ENCODE measurements at places on chromosomes 12 and 14.

- DNase-seq, result no peak
Observed at GRCh38 chr14:55921511-55921910, 196.7 kb upstream of the PELI2 start.

DNA sequence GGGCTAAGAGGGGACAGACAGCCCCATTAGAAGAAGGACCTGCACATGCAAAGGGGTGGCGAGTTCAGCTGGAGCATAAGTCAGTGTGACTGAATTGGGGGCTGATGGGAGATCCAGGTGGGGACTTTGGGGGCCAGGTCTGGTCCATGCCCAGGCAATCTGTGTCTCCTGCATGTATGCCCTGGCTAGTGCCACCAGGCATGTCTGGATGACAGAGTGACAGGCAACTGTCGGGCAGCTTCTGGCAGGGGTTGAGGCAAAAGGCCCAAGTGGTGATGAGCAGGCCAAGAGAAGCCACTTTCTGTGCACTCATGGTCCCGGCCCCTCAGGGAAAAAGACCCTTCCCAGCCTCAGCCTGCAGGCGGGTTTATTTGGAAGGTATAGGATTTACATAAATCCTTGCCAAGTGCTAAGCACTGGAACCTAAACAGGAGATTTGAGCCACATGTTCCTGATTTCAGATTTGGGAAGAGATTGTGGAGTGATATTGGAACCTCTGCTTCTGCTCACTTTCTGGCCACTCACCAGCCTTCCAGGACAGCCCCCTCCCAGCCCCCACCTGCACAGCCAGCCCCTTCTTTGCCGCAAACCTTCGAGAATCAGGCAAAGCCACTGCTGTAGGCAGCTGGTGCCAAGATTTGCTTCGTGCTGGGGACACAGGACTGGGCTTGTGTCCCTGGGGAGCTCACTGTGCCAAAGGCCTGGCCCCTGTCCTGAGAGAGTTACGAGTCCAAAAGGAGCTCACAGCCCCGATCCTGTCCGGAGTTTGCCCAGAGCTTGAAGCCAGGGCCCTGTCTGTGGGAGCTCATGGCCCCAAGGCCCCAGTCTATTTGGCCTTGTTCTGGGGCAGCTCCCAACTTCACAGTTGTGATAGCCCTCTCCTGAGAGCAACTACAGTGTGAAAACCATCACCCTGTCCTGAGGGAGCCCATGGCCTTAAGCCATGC lies 232.5 kb upstream of the RTL1 start:
- DNase-seq, result no peak

DNA sequence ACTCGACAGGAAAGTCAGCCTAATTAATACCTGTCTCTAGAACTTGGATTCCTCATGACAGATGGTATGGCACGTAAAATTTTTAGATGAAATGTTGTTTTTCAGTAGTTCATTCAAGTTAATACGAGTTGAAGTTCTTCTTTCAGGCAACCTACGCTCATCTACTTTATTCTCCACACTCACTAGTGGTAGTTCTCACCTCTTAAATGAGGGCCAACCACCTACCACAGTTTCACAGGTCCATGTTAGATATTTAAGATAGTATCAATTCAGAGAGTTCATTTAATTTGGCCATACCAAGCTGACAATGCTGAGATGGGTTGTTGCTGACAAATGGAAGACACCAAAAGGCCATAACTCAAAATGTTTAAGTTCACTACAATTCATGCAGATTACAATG lies 50.6 kb downstream of the NIN start:
- no peak for DNase-seq

DNA sequence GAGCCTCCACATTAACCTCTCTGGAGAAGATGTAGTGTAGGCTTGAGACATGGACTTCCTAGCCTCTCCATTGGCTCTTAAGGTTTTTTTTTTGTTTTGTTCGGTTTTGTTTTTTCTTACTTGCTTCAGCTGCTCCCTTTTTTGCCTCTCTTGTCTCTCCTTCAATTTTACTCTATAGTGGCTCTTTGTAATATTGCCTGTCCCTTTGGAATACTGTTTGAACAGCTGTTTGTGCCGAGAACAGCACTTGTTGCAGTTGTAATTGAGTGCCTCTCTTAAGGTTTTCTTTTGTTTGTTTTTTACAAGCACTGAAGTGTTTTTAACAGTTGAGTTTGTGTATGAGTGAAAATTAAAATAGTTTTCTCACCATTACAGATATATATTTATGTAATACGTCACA lies 567.7 kb downstream of the LRFN5 start:
- no peak for DNase-seq

- DNase-seq, result no peak
Observed at GRCh38 chr14:24332268-24332993, 2.4 kb downstream of the ADCY4 start.

DNA sequence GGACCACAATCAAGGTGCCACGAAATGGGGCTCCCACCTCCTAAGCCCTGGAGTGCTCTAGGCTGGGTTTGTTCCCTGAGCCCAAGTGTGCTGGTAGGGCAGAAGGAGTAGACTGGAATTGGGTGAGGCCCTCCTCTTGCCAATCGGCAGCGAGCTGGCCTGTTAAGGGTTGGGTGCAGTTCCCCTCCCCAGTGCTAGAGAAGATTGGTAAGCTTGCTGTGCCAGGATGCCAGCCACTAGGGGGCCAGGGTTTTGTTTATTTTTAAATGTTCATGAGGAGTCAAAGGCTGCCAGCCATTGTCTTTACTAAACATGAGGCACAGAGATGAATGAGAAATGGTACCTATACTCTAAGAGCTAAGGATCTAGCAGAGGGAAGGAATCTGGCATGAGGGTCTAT lies 79.7 kb downstream of the SPTB start:
- no peak for DNase-seq

- DNase-seq, result peak; percentile 17
Observed at GRCh38 chr12:21336656-21337055, 1.9 kb upstream of the SLCO1A2 start.

DNA sequence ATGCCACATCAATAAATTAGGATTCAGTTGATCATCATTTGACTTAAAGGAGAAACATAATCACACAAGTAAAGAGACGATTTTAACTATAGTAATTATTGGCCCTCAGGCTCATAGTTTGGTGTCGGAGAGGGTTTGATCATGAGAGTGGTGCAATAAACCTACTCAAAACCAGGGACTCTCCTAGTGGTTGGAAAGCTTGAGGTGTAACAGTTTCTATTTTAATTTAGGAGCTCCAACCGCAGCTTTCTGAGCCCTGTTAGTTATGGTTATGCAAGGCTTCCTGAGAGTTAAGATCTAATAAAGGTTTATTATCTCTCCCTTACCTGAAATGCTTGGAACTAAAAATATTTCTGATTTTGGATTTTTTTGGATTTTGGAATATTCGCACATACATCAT lies 36.4 kb downstream of the TMTC2 start:
- no peak for DNase-seq

DNA sequence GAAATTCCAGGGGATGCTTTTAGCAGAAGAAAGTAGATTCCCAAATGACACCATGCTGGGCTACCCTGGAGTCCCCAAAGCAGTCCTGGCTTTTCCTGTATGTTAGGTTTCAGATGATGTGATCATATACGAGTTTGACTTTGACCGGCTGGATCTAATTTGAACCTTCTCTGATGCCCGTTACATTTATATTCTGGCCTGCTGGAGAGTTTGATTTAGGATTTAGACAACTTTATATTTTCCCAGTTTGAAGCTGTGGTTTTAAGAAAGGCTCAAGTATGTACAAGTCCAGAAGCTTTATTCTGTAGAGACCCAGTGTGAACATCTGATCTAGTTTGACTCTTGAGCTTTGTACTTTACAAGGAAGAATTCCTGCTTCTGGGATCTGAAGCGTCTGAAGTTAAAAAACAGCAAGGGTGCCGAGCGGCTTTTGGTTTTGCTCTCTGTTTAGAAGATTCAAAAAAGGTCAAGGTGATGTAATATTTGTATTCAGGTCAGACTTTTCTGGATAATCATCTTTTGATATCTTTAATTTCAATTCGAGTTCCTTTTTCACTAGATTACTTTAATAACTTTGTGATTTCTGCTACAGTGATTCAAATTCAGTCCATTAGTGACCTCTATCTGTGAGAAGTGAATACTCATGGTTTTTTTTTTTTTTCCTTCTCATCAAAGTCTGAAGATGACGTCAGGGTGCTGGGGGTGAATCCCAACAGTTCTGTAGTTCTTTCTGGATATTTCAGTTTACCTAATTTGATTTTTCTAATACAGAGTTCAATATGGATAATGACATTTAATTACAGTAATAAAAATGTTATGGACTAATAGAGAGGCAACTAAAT lies 6.3 kb downstream of the FLRT2 start:
- DNase-seq, result no peak

GRCh38 chr12:75982979-75983660 lies 48.5 kb downstream of the PHLDA1 start:
- DNase-seq, result no peak

DNA sequence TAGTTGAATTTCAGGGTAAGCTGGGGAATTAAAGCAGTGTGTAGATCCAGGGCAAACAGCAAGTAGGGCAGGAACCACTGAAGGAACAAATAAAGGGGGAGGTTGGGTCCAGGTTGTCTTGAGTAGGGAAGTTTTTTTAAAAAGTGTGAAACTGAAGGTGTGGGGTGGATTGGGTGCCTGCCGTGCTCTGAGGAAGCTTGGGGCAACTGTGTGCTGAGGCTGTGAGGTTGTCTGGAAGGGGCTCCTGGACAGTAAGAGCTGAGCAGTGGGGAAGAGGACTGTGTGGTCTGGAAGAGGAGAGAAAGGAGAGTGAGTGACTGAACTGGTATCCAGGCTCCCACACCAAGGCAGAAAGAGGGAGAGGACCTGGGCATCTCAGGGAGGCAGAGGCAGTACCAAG lies 10.9 kb upstream of the GPR162 start:
- DNase-seq, result no peak

- DNase-seq, result no peak
Observed at GRCh38 chr12:6110006-6110405, 14.5 kb downstream of the VWF start.

GRCh38 chr12:47012552-47012951 lies 66.9 kb upstream of the PCED1B start:
- DNase-seq, result no peak

- no peak for DNase-seq
Observed at GRCh38 chr12:55760663-55761062, 17.7 kb downstream of the GDF11 start.

DNA sequence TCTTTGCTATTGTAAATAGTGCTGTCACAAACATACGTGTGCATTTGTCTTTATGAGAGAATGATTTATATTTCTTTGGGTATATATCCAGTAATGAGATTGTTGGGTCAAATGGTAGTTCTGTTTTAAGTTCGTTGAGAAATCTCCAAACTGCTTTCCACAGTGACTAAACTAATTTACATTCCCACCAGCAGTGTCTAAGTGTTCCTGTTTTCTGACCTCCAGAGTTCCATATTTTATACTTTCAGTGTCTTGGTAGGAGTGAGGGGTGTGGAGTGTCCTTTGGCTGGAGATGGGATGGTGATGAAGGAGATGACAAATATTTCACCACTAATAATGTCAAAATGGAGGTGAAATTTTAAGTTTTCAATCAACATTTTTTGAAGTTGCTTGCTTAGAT lies 86.4 kb downstream of the DACT1 start:
- DNase-seq, result no peak

GRCh38 chr12:104475271-104475670 lies 18.5 kb downstream of the CHST11 start:
- DNase-seq, result no peak

DNA sequence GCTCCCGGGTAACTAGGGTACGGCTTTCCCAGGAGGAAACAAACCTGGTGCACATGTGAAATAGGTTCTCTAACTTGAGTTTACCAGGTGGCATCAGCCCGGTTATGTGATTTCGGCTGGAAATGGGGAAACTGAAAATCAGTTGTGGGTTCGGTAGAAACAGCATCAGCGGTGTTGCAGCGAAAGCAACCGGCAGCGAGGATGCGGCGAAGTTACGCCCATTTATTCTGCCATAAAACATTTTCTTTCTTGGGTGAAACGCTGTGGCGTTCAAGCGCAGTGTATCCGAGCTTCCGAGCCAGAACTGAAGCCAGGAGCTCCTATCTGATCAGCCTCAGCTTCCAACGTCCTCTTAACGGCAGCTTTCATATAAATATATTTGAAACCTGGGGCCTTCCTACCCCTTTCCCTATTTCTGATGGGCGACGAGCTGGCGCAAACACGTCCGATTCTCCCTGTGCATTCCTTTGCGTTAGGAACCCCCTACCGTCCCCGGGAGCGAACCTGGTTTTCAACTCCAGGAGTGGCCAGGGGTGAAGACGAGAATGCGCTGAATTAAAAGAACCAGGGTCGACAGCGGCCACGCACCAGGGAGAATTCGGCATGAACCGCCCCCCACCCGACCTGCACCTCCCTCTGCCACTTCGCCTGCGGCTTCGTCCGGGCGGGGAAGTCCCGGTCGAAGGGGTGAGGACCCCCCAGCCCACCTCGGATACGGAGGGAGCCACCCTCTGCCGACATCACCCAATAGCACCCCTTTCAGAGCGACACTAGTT lies 1.6 kb downstream of the DPF3 start:
- DNase-seq, result peak; percentile 39

DNA sequence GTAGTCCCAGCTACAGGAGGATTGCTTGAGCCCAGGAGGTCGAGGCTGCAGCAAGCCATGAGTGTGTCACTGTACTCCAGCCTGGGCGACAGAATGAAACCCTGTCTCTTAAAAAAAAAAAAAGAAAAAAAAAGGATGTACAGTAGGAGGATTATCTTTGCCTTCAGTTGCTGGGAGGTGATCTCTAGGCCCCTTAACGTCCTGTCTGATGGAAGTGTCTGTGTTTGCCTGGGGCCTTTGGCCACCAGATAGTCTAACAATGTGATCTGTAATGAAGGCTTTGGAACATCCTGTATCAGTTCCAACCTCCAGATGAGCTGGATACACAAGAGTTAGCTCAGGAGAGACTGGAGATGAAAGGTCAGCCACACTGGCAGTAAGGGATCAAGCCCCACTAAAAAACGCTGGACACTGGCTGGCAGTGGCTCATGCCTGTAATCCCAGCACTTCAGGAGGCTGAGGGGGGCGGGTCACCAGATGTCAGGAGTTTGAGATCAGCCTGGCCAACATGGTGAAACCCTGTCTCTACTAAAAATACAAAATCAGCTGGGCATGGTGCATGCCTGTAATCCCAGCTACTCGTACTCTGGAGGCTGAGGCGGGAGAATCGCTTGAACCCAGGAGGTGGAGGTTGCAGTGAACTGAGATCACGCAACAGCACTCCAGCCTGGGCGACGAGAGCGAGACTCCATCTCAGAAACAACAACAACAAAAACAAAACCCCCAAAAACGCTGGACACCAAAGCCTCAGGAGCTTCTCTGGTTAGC lies 19.0 kb upstream of the HNF1A start:
- DNase-seq, result no peak

DNA sequence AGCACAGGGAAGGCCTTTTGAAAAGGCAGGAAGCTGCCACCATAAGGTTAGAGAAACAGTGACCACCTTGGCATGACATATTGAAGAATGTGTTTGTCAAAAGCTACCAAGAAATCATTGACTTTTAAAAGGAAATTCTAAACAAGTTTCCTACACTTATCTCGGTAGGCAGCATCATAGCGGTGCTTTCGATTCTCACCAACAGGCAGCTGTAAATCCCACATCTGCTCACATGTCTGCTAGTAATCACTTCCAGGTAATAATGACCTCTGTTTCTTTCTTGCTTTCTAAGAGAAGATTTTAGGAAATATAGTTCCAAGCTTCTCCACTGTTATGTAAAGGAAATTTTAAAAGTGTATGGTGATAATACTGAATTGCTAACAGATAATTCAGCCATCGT lies 821.1 kb upstream of the FOXG1 start:
- DNase-seq, result no peak

Data from C1 segment of cervical spinal cord (tissue), 14 donors.